ENCODE measurements at places on chromosomes 12 and 14.
A peak's percentile ranks its signal among the peaks of the same experiment; 100 is the strongest.

DNA sequence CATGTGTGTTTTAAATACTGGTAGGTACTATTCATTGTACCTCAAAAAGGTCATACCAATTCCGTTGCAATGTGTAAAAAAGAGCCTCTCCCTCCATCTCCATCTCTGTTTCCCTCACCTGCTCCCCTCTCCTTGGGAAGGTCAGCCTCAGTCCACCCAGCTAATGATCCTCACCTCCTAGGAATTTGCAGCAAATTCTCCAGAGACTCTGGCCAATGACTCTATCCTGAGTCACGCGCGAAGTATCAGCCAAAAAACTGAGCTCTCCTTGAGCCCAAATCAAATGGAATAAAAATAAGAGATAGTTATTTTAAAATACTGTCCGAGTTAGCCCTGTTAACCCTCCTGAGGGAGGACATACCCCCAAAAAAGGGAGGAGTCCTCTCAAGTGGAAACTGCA is 148.4 kb downstream of the DPF3 start:
- peak; percentile 95 for DNase-seq

GRCh38 chr14:92555465-92556111 is 42.0 kb downstream of the RIN3 start:
- no peak for DNase-seq

DNA sequence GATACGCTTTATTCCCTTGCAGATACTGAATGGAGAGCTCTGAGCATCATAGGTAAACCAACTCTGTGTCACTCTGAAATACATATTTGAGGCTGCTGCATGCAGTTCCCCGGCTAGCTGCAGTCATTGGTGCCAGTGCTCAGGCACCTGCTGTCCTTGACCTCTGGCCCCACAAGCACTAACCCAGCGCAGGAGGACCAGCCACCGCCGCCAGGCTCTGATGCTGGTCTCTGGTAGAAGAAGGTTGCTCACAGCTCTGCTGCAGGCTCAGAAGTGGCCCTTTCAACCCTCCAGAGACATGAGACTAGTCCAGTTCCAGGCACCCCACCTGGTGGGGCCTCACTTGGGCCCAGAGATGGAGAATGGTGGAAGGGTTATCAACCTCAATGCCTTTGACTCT is 34.5 kb upstream of the PTPRB start:
- no peak for DNase-seq

- no peak for DNase-seq
Observed at GRCh38 chr12:30030693-30031374, 247.1 kb upstream of the TMTC1 start.

GRCh38 chr14:104895786-104896661 is 28.7 kb upstream of the PLD4 start:
- no peak for DNase-seq

- DNase-seq: no peak
Observed at GRCh38 chr12:128269181-128269591, 2.2 kb downstream of the TMEM132C start.

GRCh38 chr12:51330186-51330585 is 6.2 kb upstream of the BIN2 start:
- peak; percentile 23 for DNase-seq

DNA sequence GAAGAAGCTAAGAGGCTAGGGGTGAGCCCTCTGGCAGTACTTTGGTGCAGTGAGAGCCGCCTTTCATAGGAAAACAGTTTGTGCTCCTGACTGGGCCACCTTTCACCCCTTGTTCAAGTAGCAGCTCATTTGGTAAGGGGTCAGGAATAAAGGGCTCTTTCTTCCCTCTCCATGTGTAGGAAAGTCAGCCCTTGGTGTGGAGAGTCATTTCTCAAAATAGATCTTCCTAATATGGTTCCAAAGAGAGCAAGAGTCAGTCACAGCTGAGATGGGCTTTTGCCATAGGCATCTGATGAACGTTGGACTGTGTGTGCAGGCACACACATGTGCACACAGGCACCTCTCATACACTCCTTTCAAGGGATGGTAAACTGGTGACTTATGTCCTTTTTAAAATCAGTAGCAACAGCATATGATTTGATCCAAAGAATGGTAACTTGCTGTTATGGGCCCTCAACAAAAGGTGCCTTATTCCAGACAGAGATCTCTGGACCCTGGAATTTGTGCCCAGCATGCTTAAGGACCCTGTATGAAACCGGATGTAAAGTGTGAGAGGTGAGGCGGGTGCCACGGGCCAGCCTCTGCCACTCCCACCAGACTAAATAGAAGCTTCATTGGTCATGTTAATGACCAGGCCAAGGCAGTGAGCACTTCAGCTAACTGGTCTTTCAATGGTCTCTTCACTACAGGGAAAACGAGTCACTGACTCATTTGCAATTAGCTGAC is 16.7 kb upstream of the RIC8B start:
- DNase-seq: no peak

- DNase-seq: no peak
Observed at GRCh38 chr12:7709969-7710675, 1.1 kb upstream of the DPPA3 start.

GRCh38 chr12:53065975-53066931 is 12.9 kb downstream of the SPRYD3 start:
- peak; percentile 74 for DNase-seq

GRCh38 chr12:54523637-54524036 is 25.8 kb upstream of the PDE1B start:
- DNase-seq: no peak

DNA sequence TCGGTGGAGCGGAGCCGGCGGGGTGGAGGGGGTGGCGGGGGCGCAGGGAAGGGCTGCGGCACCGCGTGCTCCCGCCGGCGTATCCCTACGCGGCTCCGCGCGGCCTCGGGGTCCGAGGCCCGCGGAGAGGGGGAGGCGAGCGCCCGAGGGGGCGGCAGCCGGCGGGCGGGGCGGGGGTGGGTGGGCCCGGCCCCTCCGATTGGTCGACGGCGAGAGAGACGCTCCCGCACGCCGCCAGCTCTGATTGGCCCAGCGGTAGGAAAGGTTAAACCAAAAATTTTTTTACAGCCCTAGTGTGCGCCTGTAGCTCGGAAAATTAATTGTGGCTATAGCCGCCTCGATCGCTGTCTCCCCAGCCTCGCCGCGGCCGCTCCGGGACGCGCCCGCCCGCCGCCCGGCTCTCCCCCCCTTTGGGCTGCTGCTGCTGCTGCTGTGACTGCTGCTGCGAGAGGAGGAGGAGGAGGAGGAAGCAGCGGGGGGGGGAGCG is at the start of gene FOXG1:
Gene FOXG1 (plus strand): TSS at position 319 of the 487 bp plus-strand sequence. CDS start 493 bp downstream, outside the sequence.
- DNase-seq: no peak

- DNase-seq: no peak
Observed at GRCh38 chr12:10952645-10953044, 13.6 kb upstream of the TAS2R14 start.

GRCh38 chr12:91887957-91888356 is 257.7 kb downstream of the BTG1 start:
- no peak for DNase-seq

DNA sequence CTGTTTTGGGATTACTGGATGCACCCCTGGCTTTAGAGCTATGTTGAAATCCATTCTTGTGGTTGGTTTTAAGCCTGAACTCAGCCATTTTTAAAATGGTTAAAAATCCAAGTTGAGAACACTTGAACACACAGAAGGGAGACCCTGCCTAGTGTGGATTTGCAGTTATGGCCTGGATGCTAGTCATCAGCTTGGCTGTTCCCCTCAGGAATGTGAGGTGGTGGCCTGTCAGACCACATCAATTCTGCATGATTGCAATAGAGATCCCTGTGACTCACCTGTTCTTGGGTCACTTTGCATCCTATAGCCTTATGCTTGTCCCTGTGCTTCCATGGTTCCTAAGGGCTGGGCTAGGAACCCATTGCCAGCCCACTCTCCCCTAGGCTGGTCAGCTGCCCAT is 454.1 kb downstream of the ATP23 start:
- DNase-seq: peak; percentile 58

- DNase-seq: no peak
Observed at GRCh38 chr14:81028461-81028860, 73.0 kb downstream of the TSHR start.

DNA sequence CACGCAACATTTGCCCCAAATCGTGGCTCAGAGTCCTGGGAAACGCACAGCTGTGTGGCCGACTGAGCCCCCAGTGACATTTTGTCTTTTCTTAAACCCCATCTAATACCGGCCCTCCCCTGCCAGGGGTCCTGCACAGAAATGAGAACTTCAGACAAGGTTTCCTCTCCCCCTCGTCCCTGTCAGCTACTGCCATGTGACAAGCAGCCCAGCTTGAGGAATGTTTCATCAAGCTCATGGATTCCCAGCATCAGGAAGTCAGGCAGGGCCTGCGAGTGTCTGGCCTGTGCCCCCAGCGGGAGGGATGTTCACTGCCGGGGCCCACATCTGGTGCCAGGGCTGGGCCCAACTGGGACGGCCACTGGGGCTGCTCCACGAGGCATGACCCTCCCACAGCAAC is 15.9 kb downstream of the MMP17 start:
- no peak for DNase-seq

- DNase-seq: no peak
Observed at GRCh38 chr14:75736845-75737485, 75.9 kb downstream of the TTLL5 start.

- no peak for DNase-seq
Observed at GRCh38 chr14:68792678-68792978, 239 bp downstream of the ZFP36L1 start.

DNA sequence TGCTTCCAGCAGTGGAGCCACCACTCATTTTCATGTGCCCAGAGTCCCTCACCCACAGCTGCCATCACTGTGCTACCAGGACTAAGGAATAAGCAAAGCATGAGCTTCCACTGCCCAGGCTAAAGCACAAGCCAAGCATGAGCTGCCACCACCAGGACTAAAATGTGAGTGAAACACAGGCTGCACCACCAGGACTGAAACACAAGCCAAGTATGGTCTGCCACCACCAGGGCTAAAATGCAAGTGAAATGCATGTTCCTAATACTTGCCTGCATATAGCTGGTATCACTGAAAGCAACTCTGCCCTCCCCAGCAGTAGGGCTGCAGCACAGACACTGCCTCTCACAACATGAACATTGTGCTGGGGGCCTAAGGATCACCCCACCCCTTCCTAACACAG is 30.0 kb downstream of the CEP83 start:
- DNase-seq: no peak

DNA sequence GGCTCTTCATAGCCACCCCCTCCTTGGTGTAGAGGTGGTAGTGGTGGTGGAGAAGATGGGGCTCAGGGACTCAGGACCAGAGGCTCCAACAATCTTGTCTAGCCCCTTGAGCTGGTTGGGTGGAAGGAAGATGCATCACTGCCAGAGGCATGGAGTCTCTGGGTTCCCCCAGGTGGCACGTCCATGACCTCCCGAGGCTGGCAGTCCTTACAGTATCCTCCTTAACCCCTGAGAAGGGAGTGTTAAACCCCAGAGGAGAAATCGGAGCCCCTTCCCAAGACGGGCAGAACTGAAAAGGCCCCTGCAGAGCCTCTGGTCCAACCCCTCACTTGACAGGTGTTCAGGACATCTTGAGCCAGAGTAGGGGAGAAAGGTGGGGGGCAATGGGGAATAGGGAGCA is 9.1 kb downstream of the KRT83 start:
- DNase-seq: no peak

DNA sequence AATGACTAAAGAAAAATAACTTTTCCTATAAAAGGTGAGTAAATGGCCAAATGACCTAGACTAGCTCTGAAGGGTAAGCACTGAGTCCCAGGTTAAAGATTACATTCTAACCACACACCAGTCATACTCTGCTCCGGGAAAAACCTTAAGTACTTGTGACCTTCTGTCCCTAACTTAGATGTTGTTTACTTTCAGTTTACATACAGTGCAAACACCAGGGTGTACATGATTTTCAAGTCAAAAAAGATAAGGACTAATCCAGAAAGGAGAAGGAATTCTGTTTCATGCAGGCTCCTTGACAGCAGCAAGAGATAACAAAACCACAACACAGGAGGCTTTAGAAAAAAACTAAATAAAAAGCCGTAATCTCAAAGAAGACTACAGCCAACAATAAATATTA is 174.2 kb downstream of the PPM1H start:
- DNase-seq: no peak

DNA sequence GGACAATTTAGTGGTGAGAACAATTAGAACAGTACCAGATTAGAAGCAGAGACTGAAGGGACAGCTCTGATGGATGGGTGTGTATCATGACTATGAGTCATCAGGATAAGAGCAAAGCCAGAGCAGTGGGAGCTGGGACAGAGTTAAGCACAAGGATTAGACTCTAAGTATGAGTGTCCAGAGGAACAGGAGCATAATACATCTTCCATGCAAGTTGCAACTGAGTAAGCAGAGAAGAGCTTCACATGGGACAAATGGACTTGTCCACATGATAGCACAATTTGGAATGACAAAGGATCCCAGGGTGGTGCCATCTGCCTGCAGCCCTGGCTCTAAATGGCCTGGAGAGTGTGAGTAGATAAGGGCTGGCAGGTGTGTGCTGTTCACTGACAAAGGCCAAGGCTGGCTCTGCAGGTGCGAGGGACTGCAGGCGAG is 226.4 kb upstream of the CAND1 start:
- peak; percentile 15 for DNase-seq

- DNase-seq: no peak
Observed at GRCh38 chr14:48580692-48581091, 905.3 kb upstream of the MDGA2 start.

DNA sequence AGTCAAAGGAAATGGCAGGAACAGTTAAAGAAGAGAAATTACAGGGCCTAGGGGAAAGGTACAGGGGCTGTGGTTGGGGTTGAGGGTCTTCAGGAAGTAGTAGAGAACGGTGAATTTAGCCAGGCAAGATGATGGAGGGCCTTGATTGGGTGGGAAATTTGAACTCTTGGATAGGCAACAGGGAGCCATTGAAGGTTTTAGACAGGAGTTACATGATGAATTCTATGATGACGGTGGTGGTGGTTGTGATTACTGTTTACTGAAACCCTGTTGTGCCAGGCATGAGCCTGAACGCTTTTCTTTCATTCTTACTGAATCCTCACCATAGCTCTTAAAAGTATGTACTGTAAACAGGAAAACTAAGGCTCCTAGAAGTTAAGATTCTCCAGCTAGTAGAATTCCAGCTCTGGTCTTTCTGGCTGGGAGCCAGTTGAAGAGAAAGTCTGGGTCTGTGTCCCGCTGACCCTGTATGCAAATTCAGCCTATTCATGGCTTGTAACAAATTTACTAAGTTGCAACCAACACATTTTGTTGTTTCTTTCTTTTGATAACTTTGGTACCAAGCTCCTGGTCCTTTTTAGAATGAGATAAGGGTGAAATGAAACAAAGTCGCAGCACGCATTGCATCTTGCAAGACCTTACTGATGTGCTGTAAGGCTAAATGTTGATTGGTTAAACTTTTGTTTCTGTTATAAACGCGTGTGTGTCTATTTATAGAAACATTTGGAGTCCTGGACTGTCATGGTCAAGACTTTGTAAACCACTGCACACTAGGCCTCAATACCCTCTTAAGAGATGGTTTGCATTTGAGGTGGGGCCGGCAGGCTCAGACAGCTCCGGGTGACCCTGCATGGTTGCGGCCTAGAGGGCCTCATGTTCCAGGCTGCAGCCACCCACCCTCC is 6.0 kb downstream of the ORAI1 start:
- no peak for DNase-seq

- no peak for DNase-seq
Observed at GRCh38 chr12:95088379-95088778, 15.0 kb upstream of the NR2C1 start.

All from LHCN-M2 (cell line).